ENCODE measurements at places on chromosomes 2 and 18.
A peak's percentile ranks its signal among the peaks of the same experiment; 100 is the strongest.

DNA sequence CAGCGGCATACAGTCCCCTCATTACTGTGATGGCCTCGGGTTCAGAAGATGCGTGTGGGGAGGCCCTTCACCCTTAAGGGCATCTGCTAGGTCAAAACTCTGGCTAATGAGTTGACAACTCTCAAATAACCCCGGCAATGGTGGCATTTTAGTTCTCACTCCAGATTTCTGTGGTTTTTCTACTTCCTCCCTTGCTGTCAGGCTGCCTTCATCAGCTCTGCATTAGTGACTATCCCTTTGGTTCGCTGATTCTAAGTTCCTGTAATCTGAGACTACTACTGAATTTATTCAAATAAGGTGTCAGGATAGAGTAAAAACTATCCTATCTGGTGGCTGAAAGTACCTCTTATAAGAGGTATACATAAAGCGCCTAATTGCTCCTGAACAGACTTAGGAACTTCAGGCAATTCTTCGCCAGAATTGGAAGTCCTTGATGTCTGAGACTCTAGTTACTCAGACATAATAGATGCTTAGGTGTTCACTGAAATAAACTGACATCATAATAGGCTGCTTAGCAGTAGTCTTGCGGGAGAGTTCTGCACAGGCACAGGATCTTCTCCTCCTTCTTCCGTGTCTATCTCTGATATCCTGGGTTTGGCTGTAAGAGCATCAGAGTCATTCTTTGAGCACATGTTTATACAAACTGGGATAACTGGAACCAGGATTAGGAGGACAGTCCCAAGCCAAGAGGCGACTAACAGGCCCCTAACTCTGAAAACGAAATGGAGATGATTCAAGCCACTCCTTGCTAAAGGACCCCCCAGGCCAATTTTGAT lies 194.5 kb downstream of the DNER start:
- no peak for DNase-seq

- DNase-seq, result no peak
These were observed 199.7 kb downstream of the MYO3B start for GRCh38 chr2:170377500-170378207.

GRCh38 chr2:54455563-54456361 lies at the start of gene SPTBN1:
SPTBN1 (plus strand) TSS chr2:54456327; CDS start chr2:54526419, 70,092 bp downstream.
- DNase-seq, result peak; percentile 59

GRCh38 chr2:26805241-26805676 lies 19.4 kb downstream of the CENPA start:
- DNase-seq, result peak; percentile 41

DNA sequence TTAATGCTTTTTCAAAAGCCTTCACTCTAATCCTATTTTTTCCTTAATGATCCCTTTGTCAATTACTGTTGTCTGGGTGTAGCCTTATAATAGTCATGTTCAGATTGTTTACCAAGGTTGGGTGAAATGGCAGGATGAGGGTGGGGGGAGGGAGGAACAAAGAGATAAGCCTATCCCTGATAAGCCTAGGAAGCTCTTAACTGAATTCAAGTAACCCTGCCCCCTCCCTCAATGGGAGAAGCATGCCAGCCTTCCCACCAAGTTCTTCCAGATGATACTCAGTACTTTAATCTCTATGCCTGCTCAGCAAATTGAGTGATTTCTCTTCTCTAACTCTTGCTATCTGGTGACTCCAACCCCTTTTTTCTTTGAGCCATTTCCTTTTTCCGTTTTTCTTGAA lies 180.3 kb upstream of the ETAA1 start:
- DNase-seq, result no peak

- no peak for DNase-seq
These were observed 588.4 kb downstream of the ARHGAP15 start for GRCh38 chr2:143717536-143718168.

- DNase-seq, result no peak
These were observed 397.1 kb upstream of the CDH20 start for GRCh38 chr18:60936101-60936500.

- DNase-seq, result no peak
These were observed 376.5 kb upstream of the KLHL29 start for GRCh38 chr2:23008440-23008839.

GRCh38 chr18:56511996-56512395 lies 126.4 kb downstream of the TXNL1 start:
- no peak for DNase-seq

GRCh38 chr18:23662309-23663263 lies at the start of gene ANKRD29:
ANKRD29 (minus strand) TSS chr18:23662911; CDS start chr18:23662730, 181 bp downstream.
- DNase-seq, result no peak

DNA sequence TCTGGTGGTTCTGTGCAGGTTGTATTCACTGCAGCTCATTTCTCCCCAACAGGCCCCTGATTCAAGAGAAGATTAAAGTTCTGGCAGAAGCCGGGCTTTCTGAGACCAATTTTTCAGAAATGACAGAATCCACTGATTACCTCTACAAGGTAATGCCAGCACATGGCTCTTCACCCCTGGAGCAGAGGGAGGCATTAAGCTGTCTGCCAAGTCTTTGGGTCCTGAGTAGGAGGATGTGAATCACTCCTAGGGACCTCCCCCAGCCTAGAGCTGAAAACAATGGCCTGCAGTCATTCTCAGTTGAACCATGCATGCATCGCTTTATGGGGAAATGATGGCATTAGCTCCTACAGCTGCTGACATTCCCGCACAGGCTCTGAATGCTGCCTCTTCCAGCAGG lies 20.5 kb upstream of the RPL37A start:
- peak; percentile 27 for DNase-seq

DNA sequence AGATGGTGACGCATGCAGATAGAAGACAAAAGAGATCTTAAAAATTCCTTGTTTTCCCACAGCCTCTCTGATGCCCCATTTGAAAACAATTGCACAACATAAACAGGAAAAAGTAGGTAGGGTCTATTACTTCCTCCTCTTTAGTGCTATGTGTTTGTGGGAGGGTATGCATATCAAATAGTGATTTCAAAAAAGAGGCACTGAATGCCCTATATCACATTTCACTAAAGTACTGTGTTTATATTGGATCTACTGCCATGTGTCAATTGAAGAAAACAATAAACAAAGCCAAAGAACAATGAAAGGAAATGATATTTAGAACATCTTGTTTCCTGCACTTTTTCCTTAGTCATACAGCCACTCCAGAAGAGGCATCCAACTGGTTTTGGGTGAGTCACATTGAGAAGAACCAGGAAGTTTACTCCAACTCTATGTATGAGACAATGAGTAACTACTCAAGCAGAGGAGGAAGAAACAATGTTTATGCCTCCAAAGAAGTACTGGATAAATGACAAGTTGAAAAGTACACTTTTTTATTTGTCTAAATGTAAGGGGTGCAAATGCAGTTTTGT lies 583.6 kb downstream of the FBXO15 start:
- no peak for DNase-seq

DNA sequence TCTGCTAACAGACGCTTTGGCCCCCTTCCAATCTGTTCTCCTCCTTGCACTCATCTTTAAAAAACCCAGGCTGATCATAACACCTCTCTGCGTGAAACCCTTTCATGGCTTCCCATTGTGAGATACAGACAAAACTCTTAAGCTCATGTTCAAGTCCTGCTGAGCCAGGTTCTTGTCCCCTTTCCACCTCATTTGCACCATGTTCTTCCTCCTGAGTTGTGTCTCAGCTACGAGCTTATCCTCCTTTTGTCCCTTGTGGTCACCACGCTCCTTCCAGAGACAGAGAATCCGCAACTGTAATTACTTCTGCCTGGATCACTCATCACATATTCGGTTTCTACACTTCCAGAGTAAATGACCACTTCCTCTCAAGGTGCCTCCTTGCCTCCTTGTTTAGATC lies 238.8 kb downstream of the ACTR3 start:
- no peak for DNase-seq

- no peak for DNase-seq
These were observed 76.4 kb downstream of the BOD1L2 start for GRCh38 chr18:57223144-57223870.

GRCh38 chr2:221169724-221170123 lies 402.4 kb downstream of the EPHA4 start:
- DNase-seq, result no peak

- DNase-seq, result no peak
These were observed 72.8 kb upstream of the MC4R start for GRCh38 chr18:60445341-60445740.

- no peak for DNase-seq
These were observed 128.0 kb downstream of the NFATC1 start for GRCh38 chr18:79523736-79524180.

- no peak for DNase-seq
These were observed at the start of gene PRKCE for GRCh38 chr2:45651415-45652089. PRKCE (plus strand) TSS chr2:45651675.

- no peak for DNase-seq
These were observed 382.6 kb upstream of the ZNF804A start for GRCh38 chr2:184215745-184216144.

DNA sequence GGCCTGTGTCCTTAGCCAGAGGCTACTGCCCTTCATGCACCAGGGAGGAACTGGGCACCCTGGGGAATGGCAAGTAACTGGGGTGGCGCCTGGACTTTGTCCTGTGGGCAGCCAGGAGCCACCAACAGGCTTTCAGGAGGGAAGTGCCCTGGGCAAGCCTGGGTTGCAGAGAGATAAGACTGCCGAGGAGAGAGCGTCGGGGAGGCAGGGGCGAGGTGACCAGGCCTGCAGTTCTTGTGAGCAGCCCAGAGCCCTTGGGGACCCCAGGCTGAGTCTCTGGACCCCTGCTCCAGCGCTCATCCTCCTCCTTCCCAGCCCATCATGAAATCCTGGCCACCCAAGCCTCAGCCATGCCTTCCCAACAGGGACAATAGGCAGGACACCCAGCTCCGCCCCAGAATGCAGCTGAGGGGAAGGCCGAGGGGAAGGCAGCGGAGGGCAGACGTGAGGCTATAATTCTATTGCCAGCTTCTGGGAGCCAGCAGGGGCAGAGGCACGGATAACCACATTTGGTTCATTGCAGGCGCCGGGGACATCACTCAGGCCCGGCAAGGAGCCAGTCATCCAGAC lies 25.1 kb downstream of the ADRA2B start:
- DNase-seq, result no peak

GRCh38 chr18:35376393-35376741 lies 770 bp downstream of the ZNF396 start:
- no peak for DNase-seq

DNA sequence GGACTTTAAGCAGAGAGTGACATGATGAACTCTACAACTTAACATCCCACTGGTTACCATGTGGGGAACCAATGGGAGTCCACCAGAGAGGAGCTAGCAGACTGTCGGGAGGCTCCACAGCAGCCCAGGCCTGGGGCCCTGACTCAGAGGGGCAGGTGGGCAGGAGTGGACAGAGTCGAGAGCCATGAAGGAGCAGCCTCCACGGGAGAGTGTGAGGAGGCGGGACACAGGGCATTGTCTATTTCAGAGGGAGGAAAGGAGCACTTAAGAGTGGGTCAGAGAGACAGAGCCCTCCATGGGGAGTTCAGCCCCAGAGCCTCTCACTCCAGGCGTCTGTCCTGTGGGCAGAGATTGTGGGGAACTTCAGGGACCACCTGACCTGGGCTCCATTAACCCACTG lies 118.7 kb downstream of the CYP26B1 start:
- DNase-seq, result no peak

- no peak for DNase-seq
These were observed 255.1 kb downstream of the STK39 start for GRCh38 chr2:167992278-167992677.

GRCh38 chr2:199692489-199692888 lies 158.5 kb downstream of the FTCDNL1 start:
- DNase-seq, result no peak

DNA sequence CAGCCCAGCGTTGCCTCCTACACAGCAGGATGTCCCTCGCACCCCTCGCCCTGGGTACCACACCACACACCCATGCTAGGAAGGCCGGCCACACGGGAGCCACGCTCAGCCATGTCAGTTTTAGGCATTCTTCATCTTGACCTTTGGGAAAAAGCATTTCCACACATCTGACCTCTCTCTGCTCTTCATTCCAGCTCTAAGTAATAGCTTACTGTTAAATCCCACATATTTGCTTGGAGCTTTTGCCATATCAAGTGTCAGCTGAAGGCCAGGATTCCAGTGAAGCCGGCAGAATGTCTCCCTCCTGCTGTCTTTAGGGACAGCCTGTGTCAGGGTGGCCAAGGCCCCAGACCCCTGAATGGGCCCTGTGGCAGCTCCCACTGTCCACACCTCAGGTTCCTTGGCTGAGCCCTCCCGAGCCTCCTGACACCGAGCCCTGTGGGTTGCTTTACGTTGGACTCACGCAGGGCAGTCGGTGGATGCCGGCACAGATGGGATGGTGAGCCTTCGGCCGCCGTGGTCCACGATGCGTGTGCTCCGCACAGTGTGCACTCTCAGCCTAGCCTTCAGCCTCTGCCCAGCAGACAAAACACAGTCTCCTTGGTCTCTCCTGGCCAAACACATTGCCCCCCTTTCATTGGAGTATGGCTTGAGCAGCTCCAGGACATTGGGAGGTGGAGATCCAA lies 202.0 kb downstream of the SEPTIN10 start:
- DNase-seq, result no peak

DNA sequence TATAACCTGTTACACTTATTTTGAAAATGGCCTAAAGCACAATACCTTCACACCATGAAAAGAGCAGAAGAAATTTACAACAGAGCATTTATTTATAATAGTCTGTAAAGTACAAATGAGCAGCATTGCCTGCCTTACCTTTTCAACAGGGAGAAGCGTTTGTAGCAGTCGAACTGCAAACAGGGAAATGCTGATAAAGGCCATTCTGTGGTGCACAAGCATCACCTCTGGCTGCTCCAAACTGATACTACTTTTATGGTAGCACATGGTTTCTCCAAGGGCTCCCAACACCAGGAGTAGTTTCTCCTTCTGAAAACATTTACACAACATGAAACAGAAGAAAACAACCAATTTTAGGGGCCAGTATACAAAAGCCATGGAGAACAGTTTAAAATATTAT lies 28.9 kb downstream of the RTTN start:
- no peak for DNase-seq

DNA sequence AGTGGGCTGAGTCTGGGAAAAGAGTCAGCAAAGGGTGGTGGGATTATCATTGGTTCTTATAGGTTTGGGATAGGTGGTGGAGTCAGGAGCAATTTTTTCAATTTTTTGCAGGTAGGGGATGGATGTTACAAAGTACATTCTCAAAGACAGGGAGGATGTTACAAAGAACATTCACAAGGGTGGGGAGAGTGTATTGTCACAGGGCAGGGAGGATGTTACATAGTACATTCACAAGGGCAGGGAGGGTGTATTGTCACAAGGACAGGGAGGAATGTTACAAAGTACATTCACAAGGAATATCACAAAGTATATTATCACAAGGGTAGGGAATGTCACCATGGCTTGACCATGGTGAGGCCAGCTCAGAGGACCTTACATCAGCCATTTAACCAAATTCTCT lies 58.6 kb upstream of the WDR75 start:
- DNase-seq, result no peak

- no peak for DNase-seq
These were observed 10.6 kb upstream of the MALL start for GRCh38 chr2:110126086-110126773.

Measured in SW 1271 (cell line).